GM19239 (cell line): ENCODE measurements at places on chromosomes 16 and 17.

GRCh38 chr16:80058214-80058613, 457.7 kb upstream of the MAF start:
- no peak for DNase-seq

- no peak for DNase-seq
Observed at GRCh38 chr16:1225051-1225451, at the start of gene TPSG1. Gene TPSG1 (minus strand): TSS chr16:1225268. CDS start chr16:1225252, 16 bp downstream.

GRCh38 chr16:20830372-20830771, 24.0 kb downstream of the REXO5 start:
- DNase-seq = no peak

DNA sequence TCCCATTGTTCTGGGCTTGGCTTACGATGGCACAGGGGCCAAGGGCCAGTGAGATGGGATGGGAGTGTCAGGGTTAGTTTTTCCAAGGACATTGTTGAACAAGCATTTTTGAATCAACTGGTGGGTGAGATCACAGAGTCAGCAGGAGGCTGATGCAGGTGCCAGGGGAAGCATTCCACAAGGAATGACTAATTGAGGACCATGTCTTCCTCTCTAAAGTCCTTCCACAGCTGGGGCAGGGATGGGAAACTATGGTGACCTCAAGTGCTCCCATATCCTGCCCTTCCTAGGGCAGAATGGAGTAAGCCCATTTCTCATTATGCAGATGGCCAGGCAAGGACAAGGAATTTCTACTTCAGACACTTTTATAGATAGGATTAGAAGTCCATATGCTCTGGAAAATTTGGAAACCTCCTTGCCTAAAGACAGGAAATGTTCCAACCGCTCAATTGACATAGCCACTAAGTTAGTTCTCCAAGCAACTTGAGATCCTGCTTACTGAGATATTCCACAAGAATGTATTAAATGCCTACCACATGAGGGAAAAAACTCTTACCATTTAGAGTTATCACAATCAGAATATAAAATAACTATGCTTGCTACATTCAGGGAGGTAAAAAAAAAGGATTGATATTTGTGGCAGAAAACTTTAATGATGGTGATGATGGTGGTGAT, 21.2 kb upstream of the ENGASE start:
- DNase-seq = no peak

GRCh38 chr16:84820305-84820684, 510 bp downstream of the CRISPLD2 start:
- DNase-seq = no peak

GRCh38 chr17:37642681-37643080, 565 bp downstream of the DDX52 start:
- no peak for DNase-seq

GRCh38 chr17:73430848-73431247, 119.0 kb upstream of the CDC42EP4 start:
- no peak for DNase-seq

- no peak for DNase-seq
Observed at GRCh38 chr17:73309727-73310596, 1.8 kb downstream of the CDC42EP4 start.

GRCh38 chr16:70481929-70482536, 27.6 kb downstream of the FCSK start:
- no peak for DNase-seq

GRCh38 chr16:11024333-11025053, 80.1 kb downstream of the CLEC16A start:
- no peak for DNase-seq

DNA sequence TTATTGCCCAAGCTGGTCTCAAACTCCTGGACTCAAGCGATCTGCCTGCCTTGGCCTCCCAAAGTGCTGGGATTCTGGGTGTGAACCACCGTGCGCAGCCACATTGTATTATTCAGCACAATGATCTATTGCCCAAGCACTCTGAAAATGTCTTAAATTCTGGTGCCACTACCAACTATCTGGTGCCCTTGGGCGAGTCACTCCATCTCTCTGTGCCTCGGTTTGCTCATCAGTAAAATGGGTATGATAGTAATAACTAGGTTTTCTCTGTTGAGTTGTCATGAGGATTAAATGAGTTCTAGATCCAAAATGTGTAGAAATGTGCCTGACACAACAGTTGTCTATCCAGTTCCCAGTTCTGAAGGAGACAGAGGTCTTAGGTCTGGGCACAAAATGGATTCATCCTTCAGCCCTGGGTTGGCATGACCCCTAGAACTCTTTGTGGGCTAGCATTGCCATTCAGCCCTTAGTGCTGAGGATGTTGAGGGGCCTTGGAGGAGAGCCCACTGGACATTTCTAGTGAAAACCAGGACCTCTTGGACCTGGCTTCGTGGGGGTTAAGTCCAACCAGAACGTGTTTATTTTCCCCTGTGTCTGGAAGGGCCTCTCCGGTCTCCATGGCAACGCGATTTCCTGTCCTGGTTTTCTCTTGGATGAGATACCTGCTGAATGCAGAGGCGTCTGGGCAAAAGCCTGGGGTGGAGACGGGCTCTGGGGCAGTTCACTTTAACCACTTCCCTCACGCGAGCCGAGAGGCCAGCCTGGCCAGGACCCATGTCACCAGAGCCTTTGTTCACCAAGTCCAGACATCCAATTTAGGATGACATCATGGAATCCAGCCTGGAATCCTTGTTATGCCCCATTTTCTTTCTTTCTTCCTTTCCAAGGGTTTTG, 43.7 kb upstream of the TNRC6A start:
- no peak for DNase-seq

DNA sequence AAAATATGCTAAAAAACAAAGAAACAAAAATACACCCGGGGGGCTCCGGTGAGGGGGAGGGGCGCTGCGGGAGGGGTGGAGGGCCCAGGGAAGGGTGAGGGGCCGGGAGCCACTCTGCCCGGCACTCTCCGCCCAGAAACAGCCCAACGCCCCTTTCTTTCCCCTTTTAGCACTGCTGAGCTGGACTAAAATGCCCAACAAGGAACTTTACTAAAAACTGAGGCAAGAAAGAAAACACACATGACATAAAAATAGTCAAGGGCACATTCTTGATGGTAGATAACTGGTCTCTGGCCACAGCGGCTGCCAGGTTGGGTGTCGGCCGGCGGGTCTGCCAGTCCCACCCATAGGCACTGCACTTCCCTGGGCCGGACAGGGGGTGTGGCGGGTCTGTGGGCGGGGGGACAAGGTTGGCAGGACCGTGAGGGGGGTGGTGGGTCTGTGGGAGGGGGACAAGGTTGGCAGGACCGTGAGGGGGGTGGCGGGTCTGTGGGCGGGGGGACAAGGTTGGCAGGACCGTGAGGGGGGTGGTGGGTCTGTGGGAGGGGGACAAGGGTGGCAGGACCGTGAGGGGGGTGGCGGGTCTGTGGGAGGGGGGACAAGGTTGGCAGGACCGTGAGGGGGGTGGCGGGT, 20.9 kb downstream of the METRNL start:
- no peak for DNase-seq

DNA sequence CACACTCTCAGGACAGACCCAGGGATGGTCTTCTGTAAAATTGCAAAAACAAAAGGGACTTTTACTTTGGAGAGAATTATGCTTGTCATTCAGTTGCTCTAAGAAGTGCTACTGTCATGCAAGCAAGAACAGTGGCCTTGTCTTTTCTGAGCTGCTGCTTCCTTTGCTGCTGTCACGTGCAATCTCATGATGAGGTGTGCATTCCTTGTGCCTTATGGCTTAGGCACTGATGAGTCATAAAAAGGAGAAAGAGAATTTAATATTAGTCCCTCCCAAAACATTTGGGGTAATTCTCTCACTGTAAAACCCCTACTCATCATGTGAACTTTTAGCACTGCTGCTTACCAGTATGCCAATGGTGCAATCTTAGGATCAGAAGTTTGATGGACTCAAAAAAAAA, 2051.3 kb downstream of the TP53TG3F start:
- no peak for DNase-seq

DNA sequence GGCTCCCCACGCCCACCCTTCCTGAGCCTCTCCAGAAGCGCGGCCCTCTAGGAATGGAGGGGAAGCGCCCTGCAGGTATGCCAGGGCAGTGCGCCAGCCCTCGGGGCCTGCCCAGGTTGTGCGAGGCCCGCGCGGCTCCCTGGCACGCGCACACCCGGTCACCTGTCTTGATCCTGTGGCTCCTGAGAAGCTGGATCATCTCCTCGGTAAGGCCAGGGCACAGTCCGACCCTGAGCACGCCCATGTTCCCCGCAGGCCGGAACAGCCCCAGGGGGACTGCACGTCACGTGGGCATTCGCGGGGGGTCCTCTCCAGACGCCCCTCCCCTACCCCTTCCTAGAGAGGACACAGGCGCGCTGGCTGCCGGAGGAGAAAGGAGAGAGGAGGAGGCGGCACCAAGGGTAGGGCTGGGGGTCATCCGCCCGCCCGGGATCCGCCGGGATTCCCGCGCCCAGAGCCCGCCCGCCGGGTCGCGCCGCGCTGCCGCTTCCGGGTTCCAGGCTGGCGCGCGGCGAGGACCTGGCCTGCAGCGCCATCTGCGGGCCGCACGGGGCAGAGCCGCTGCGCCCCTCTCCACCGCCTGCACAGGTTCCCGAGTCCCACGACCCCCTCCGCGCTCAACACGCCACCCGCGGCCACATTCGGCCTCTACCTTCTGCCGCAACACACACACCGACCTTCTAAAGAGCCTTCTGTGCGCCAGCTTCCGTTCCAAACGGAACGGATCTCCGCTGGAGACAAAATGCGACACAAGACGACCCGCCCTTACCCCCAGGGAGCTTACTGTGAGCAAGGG, at the start of gene RAD51D:
Gene RAD51D, minus strand, starts transcription at position 491 of the 796 bp plus-strand sequence. Its CDS starts 247 bp downstream, at position 244.
- peak; percentile 90 for DNase-seq

DNA sequence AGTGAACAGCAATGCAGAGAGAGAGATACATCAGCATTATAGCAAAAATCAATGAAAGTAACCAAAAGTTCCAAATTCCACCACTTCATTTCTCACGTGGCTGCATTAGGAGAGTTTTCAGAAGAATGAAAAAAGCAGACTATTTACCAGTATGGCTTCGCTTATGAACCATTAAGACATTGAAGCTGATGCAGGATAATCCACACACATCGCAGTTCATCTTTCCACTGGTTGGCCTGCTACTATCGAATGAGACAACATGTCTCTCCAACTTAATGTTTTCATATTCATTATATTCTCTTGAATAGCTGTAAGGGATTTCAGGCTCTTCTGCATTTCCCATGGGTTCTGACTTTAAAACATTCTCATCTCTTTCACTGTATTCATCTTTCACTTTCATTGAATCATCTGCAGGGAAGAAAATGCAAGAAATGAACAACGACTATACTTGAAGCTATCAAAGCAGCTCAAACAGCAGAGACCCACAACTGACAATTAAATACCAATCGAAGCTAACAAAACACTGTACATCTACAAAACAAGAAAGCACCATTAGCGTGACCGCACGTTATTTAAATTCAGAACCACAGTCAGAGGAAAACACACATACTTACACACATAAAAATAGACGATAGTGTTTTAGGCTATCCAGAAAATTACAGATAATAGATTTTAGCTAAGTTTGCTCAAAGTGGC, 54.9 kb downstream of the GRB7 start:
- DNase-seq = no peak

DNA sequence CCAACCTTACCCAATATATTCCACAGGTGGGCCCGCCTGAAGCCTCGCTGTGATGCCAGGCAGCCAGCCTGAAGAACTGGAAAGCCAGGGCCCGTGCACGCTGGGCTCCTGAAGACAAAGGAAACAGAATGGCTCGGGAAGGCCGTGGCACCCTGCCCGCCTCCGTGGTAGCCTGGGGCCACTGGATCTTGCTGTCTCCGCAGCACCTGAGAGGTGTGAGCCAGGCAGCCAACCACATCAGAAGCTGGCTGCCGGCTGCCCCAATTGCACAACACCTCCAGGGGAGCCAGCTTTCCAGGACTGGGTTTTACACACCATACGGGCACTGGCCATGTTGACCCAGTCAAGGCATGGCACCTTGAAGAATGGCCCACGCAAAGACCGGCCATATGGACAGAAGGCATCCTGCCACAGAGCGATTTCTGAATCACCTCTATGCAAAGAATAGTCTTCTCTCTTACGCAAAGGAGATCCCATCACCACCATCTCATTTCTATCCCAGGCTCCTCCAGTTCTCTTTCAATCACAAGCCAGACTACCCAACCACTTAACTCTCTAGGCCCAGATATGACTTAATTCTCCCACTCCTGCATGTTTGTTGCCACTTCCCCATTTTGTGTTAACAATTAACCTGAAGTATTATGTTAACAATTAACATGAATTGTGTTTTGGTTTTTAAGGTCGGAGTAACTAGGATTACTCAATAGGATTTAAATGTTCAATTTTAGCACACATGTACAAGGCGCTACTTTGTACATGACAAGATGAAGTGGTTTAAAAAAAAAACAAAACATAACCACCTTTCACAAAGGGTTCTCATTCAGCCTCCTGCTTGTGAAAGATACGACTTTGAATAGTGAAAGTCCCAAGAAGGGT, 32.1 kb downstream of the ZFHX3 start:
- peak; percentile 72 for DNase-seq

DNA sequence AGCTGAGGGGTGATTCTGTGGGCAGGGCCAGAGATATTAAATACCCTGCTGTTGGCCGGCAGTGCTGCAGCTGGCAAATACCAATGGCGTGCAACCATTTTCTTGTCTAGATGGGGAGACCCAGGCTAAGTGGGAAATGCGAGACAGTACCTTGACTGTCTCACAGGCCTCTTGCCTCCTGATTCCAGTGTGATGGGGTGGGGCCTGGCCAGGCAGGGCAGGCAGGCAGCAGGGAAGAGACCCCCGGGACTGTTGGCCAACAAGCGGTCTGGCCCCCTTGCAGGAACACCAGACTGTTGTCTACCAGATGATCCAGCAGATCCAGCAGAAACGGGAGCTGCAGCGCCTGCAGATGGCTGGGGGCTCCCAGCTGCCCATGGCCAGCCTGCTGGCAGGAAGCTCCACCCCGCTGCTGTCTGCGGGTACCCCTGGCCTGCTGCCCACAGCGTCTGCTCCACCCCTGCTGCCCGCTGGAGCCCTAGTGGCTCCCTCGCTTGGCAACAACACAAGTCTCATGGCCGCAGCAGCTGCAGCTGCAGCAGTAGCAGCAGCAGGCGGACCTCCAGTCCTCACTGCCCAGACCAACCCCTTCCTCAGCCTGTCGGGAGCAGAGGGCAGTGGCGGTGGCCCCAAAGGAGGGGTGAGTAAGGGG, 5.7 kb upstream of the CISD3 start:
- DNase-seq = no peak

GRCh38 chr17:66839616-66840015, 4.7 kb downstream of the CACNG5 start:
- no peak for DNase-seq

DNA sequence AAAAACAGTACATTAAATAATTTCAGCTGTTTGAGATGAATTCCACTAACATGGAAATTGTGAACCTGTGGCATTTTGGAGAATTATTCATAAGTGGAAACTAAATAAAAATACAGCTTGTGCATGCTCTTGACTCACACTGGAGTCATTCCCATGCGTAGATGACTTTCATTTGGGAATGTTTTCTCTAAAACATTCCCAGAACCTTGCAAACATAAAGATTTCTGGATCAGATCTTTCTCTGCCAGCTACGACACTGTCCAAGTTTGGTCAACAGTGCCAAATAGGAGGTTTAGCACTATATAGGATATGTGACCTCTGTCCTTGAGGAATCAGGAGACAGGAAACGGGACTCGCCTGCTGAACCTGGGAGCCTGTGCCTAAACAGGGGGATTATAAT, 400.9 kb downstream of the SLC39A11 start:
- no peak for DNase-seq

GRCh38 chr16:53973021-53973420, 269.1 kb downstream of the FTO start:
- DNase-seq = no peak

GRCh38 chr17:63775420-63775819, 1.4 kb downstream of the DDX42 start:
- no peak for DNase-seq
